ENCODE measurements at places on chromosomes 6 and 20.

DNA sequence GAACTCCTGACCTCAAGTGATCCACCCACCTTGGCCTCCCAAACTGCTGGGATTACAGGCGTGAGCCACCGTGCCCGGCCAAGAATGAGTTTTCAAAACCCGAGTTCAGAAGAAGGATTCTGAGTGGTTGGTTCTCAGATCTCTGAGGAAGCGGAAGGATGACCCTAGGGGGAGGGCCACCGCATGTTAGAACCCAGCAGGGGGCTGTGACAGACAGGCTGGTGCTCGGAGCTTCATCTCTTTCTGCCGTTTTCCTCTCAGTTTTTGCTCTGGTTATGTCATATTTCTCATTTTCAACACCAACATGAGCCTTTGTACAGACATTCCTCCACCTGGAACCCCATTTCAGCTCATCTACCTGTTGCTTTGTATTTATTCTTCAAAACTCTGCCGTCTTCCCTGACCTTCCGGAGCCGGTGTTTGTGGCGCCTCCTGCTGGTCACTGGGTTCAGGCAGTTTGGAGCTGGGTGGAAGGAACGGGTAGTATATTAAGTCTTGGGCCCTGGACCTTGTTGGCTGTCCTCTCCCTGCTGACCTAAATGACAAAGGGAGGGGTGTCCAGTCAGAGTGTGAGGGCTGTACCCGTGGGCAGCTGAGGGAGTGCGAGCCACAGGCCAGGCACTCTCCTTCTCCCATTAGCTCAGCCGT is at the start of gene DEFB123:
Gene DEFB123 (plus strand): TSS at position 621 of the 648 bp plus-strand sequence. CDS start 67 bp downstream, outside the sequence.
- no peak for DNase-seq

DNA sequence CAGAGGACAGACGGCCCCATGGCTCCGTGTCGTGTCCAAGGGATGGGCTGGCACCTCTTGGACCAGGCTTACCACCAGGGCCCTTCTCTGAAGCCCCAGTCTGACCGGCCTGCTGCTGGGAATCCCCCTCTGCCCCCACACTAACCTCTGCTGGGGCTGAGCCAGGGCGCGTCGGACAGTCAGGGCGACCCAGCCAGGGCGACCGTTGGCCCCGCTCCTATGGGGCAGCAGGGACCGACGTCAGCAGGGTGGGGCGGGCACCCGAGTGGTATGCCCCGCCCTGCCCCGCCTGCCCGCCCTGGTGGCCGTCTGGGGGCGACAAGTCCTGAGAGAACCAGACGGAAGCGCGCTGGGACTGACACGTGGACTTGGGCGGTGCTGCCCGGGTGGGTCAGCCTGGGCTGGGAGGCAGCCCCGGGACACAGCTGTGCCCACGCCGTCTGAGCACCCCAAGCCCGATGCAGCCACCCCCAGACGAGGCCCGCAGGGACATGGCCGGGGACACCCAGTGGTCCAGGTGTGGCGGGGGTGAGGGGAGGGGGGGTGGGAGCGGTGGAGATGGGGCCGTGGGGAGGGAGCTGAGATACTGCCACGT is at the start of gene SLC17A9:
Gene SLC17A9 (plus strand): TSS at position 337 of the 595 bp plus-strand sequence. CDS start 122 bp downstream, at position 459.
- DNase-seq, result no peak

GRCh38 chr6:7085911-7086310 is 21.9 kb upstream of the RREB1 start:
- DNase-seq, result no peak

- no peak for DNase-seq
Observed at GRCh38 chr20:42553374-42553773, 636.3 kb downstream of the PTPRT start.

DNA sequence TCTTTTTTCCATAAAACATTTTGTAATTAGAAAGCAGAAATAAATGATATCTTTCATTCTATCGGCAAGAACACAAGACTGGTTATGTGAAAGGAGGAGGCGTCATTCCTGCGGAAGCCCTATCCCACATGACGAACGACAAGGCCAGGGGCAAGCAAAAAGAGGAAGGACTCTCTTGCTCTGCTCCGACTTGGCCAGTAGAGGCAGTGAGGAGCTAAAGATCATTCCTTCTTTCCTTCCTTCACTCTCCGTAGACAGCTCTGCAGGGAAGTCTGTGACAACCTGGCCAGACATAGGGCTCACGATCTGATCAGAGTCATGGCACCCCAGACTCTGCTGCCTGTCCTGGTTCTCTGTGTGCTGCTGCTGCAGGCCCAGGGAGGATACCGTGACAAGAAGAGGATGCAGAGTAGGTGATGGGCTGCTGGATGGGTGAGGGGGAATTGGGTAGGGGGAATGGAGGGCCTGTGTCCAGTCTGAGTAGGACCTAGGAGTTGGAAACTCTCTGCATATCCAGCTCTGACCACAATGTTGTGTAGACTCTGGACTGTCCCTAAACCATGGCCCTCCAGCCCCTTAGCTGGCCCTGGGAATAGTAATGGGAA is at the start of gene WFDC10A:
Gene WFDC10A (plus strand): TSS at position 244 of the 605 bp plus-strand sequence. CDS start 75 bp downstream, at position 319.
- DNase-seq, result no peak

DNA sequence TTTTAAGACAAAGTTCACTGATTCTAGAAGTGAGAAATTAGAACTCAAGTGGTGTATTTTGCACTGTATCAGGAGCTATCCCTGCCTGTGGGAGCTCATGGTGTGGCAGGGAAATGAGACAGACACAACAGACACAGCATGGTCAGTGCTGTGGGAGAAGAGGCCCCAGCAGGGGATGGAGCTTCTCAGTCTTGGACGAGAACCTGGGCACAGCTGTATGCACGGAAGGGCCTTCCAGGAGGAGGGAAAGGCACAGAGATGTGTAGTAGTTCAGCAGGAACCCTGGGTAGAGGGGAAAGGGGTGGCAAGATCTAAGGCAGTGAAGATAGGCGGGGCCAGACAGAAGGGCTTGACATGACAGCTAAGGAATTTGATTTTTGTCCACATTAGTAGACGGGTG is 48.8 kb upstream of the KIF25 start:
- DNase-seq, result no peak

GRCh38 chr6:134419716-134420115 is 101.8 kb upstream of the SGK1 start:
- DNase-seq, result no peak

GRCh38 chr20:47727170-47727880 is 58.0 kb downstream of the SULF2 start:
- DNase-seq, result no peak

GRCh38 chr6:1399085-1399780 is 9.9 kb downstream of the FOXF2 start:
- DNase-seq, result no peak

DNA sequence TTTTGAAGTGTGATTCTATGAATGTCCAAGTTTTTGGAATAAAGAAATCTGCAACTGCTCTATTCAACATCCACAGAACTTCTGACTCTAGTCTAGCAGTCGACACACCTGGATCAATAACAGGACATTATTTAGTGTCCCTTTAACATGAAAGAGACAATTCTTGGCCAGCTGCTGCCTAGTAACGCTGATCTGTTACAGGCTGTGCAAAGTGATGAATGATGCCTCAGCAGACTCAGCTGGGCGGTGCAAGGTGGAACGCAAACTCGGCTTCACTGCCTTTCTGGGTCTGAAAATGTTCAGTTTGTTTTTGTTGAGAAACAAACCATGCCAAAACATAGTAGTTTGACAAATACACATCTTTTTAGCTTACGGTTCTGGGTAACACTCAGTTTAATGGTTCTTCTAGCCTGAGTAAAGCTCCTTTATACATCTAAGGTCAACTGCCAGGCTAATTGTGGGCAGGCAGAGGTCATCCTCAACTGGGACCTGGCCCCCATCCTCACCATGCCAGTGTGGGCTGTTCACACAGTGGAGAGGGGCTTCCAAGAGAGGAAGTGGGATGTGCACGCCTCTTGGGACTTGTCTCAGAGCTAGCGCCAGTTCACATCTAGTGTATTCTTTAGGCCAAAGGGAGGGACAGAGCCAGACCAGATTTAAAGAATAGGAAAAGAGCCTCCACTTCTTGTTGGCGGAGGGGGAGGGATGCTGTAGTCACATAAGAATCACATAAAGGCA is 879.7 kb downstream of the QKI start:
- DNase-seq, result no peak

- DNase-seq, result no peak
Observed at GRCh38 chr6:43454696-43455530, 435 bp downstream of the DLK2 start.

- no peak for DNase-seq
Observed at GRCh38 chr20:24034820-24035219, 46.2 kb upstream of the GGTLC1 start.

DNA sequence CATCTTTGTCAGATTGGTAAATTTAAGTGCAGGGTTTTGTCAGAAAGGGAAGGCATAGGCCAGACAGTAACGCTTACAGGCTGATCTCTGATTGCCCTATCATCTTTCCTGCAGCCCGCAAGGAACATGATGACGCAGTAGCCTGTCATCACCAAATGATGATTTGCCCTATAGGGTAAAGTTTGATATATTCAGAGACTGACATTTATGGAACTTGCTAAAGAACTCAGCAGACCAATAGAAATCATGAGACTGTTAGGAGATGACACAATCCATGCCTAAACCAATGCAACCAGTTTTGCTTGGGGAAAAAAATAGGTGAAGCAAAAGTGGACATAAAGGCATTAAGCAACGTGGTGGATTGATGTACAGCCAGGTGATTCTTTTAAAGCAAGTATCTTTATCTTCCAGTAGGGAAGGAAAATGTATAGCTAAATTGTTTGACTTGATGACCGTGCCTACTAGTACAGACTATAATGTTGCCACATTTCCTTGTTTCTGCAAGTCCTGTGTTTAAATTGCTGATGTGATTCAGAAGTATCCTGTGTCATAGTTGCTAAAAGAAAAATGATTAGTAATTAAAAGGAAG is 2.4 kb downstream of the NUS1 start:
- no peak for DNase-seq

DNA sequence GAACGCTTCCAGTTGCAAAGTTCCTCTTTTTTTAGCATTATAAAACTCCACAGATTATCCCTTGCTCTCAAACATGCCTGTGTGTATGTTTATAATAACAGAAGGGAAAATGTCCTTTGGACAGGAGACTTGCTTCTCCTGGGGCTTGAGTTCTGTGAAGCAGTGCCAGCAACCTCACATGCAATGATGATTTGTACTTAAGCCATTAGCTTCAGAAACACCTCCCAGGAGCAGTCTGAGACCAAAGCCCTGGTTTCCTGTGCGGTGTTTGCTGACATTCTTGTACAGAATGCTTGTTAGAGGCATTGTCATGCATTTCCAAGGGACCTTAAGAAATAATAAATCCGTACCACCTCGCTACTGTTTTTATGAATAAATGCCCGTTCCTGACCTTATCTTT is 752.8 kb downstream of the CBLN4 start:
- DNase-seq, result no peak

- DNase-seq, result no peak
Observed at GRCh38 chr20:12660918-12661317, 347.9 kb upstream of the SPTLC3 start.

- DNase-seq, result no peak
Observed at GRCh38 chr6:160101277-160102205, 20.1 kb upstream of the SLC22A1 start.

GRCh38 chr6:31393932-31394331 is 9.5 kb upstream of the MICA start:
- DNase-seq, result no peak

DNA sequence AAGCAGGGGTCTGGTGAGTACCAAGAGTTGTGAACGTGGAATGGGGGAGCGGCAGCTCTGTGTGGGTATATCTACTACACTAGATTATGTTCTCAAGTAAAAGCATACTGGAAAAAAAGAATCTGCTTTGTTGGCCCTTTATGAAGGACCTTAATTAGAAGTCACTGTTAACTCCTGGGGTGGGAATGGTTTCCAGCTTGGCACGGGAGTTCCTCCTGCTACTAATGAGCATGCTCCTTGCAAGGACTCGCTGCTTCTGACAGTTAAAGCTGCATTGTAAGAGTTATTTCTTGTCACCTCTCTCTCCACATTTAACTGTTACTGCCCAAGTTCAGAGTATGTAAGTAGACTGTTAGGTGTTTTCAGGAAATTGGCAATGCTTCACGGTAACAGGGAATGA is 292.7 kb downstream of the ZFAND3 start:
- no peak for DNase-seq

DNA sequence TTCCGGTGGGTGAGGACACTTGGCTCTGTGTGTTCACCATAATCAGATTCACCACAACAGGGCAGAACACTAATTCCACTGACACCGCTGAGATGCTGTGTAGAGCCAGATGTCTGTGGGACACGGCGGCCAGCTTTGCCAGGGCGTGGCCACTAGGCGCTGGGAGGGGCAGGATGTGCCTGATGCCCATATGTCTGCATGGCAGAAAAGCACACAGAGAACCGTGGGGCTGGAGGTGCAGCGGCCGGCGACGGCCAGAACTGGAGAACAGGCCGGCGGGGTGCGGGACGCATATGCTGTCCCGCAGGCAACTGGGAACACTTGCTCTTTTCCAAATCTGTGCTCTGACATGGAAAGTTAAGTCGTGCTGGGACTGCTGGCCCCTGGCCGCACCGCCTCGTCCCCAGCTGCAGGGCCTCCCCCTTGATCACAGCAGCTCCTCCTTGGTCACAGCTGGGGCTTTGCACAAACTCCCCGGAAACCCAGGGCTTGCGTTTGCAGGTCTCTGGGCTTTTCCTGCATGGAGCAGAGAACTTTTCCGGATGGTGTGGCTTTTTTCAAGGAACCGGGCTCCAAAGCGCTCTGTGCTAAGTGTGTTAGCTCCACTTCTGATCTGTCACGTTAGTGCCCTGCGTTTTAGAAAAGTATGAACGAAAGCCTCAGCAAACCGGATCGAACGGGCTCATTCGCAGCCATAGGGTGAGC is 31.1 kb downstream of the NTSR1 start:
- DNase-seq, result no peak

DNA sequence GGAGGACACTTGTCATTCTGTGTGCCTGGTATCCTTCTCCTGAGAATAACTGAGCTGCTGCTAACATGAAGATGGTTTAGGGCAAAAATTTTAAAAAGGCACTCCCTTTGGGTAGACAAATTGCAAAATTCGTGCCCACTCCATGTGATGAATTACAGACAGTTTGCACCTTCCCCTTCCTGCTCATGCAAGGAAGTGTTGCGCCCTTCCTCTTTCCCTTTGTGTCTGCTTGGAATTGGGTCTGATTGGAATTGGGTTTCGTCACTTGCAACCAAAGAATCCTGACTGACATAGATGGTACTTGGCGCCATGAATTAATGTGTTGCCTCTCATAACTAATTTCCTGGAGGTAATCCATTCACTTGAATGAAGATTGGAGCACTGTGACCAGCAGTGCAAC is 62.3 kb upstream of the SHLD1 start:
- no peak for DNase-seq

Data from NCI-H187 treated with DMSO at 0.1 percent for 48 hours (cell line).